Heart right ventricle (tissue), 16 donors: ENCODE measurements at places on chromosomes 13 and 19. TPM values are rescaled to one million over a fixed set of nuclear protein-coding genes. Genes with fewer than 3 reads are reported as not detected.

GRCh38 chr13:89980896-89981295 is 1366.6 kb upstream of the MIR17HG start:
- no peak for DNase-seq

KIRREL2 gene
- not detected for total RNA-seq

GAPDHS gene
- not detected for total RNA-seq

KBTBD6 gene
- total RNA-seq: 5.9 TPM

DNA sequence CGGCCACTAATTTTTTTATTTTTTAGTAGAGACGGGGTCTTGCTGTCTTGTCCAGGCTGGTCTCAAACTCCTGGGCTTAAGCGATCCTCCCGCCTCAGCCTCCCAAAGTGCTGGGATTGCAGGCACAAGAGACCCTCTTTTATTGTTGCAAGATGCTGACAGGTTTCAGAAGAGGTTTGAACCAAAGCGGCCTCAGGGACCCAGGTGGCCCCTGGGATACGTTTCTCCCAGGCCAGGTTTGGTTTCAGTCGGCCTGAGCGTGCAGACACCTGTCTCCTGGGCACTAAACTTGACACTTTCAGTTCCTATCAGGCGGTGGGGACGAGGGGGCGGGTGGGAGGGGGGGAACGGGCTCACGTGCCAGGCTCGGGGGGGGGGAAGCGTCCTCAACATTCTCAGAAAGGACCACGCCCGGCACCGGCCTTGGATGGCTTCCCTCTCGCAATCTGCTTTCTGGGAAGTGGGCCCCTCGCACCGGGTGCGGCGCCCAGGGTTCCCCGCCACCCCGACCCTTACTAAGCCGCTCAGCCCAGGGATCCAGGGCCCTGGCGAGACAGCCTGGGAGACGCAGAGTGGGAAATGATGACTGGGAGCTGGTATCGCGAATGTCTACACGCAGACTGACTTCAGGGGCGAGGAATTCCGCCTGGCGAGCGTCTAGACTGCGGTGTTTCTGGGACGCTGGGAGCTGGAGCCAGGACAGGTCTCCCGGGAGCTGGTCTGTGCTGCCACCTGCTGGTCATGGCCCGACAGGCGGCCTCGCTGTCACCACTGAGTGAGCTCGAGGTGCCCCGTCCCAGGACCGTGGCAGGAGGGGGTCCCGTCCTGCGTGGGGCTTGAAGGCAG is 91.6 kb downstream of the GNG7 start:
- DNase-seq: peak; percentile 96

PODNL1 gene
- 6.2 TPM for total RNA-seq

KLK5 gene
- not detected for total RNA-seq

GRCh38 chr19:35373492-35373891 is 2.6 kb downstream of the GPR42 start:
- no peak for DNase-seq

DNA sequence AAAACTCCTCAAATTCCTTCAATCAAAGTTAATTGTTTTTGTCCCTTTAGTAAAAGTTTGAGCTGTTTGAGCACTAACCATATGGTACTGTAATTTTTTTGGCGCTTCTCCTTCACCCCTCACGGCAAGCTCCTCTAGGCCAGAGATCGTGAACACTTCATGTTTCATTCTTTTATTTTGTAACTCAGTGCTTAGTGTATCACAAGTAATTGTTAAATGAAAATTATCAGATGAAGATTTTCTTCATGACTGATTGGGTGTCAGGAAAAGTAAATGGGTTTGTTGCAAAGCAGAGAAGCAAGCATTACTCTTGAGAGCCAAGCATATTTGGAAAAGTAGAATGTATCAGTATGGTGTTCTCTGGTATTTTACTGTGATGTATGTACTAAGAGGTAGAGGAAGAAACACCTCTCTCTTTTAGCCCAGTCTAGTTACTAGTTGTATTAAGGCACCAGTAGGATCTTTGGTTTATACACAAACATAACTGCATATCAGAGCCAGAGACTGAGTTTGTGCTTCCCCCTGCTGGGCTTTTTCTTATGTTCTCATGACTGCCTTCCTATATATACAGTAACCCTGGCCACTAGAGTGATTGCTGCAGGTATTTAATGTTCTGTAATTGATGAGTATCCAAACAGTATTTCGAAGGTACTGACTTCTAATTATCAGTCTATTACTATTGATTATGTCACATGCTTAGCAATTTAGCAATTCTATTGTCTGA is 202.3 kb upstream of the KLHL1 start:
- no peak for DNase-seq

MTUS2 gene
- total RNA-seq: 50.6 TPM

- DNase-seq: peak; percentile 78
These were observed 2.0 kb downstream of the SPRY2 start for GRCh38 chr13:80338781-80339562.

UBE2L5 gene
- not detected for total RNA-seq

- no peak for DNase-seq
These were observed 13.2 kb downstream of the DIAPH3 start for GRCh38 chr13:60150538-60150937.

- no peak for DNase-seq
These were observed 1057.7 kb downstream of the UQCRFS1 start for GRCh38 chr19:28155265-28155664.

DNA sequence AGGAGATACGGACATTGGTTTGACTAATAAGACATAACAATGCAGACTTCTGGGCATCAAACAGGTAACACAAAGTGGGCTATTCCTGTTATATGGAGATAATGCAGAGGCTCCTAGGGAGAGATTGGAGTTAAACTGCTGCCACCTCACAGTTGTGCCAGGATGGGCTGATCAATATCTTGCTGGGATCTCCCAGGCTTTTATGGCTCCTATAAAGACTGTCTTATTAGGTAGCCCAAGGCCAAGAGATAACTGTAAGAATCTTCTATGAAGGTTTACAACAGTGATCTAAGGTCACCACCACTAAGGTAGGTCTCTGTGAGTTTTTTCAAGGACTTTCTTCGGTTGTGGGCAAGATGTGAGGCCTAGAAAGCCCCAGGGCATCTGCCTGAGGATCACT is 345.8 kb downstream of the KLF5 start:
- DNase-seq: no peak

GRCh38 chr13:51644654-51645053 is 60.4 kb downstream of the WDFY2 start:
- DNase-seq: no peak

OR4F17 gene
- total RNA-seq: not detected

DNA sequence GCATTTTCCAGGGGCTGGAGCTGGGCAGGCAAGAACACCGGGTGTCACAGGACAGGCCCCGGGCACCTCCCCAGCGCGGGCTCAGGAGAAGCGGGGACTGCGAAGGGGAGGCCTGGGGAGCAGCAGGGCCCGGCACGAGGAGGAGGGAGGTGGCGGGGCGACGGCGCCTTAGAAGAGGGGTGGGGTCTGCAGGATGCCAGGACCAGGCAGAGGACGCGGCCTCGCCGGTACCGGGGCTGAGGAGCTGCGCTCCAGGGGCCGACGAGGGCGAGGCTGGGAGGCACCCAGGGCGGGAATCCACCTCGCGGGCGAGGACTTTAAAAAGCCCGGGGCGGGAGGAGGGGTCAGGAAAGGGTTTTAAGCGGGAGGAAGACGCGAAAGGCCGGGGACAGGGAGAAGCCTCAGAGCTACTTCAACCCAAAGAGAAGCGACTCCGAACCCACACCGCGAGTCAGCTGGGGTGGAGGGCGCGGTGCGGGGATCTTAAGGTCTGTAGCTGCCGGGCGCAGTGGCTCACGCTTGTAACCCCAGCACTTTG is 665 bp downstream of the ZNF347 start:
- DNase-seq: peak; percentile 23

DNA sequence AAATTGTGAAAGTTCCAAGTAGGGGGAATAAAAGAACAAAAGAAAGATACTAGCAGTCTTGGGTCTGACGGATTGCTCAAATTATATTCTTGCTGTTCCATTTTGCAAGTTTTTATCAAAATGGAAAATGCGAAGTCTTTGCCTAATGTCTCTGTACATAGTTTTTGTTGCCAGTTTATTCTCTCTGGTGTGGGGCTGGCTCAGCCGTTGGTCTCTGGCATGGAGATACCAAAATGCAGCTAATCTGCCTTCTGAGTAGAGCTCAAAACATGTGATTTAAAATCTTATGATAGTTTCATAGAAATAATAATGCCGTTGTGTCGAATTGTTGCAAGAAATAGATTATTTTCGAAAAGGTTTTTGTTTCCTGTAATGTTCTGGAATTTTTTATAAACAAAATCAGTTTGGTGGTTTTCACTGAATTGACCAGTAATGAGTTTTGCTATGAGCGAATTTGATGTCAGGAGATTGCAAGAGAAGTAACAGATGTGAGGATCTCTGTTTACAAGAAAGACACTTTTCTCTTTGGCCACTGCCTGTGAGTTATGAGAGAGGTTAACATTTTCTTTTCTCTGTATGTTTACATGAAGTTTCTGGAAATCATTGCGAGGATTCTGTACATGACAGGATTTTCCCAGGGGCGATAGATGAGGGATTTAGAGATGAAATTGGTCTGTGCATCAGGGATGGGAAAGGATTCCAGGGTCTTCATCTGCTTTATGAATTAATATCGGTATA is 147.0 kb downstream of the DCT start:
- no peak for DNase-seq

- no peak for DNase-seq
These were observed 2.6 kb upstream of the ZNF428 start for GRCh38 chr19:43622070-43622469.

PMIS2 gene
- total RNA-seq: not detected

DNA sequence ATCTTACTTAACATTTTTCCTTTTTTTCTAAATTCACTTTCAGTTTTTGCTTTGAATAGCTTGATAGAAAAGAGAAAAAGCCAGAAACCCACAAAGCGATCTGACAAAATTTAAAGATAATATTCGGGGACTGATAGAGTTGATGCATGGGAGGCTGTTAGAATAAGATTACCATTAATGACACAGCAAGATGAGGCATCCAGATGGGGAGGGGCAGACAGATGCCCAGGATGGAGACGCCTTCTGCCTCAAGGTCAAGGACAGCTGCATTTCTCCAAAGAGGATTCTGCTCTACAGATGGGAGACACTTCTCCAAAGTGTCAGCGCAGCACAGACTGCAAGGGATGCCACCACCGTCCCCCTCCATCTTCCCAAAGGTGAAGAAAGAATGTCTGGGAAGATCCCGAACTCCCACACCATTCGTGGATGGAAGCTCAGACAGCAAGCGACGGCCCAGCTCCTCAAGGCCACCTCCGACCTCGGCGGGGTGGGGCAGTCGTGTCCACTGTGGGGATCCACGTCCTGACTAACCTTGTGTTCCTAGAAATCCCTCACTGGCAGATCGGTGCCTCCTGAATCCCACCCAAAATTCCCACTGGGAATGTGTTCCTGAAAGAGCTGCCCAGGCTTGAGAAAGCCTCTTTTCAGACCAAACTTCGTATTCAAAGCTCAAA is 32.9 kb downstream of the NAXD start:
- no peak for DNase-seq

KANK3 gene
- 11.9 TPM for total RNA-seq

DNA sequence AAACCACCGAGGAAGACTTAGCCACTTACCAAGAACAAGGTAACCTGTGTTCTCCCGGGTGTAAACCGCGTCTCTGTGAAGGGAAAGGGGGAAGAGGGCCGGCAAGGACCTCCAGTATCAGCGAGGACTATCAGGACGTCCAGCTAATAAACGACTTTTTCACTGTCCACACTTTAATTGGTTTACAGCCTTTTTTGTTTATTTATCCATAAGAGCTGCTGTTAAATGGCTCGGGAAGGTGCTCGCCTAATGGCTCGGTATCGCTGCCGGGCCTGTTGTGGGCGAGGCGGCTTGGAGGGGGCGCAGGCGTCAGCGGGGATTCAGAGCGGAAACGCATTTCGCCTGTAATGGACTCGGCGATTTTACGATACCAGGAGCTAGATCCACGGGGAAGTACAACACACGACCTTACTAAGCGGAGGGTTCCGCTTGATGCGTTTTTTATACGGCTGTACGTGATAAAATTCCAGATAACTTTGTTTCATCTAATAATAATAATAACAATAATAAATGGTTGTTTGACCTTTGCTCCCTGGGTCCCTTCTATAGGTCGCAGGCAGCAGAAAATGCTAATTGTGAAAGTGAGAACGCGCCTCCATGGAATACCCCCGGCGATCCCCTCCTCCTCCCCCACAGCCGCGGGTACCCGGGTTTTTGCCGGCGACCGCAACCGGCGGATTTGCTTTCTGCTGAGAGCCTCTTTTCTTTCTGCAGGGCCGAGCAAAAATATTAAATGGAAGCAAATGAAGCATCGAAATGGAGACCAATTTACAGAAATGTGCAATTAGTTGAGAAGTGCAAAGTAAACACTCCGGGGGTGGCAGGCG is 2.5 kb upstream of the PDX1 start:
- no peak for DNase-seq

GRCh38 chr13:82636119-82636518 is 1246.2 kb downstream of the SLITRK1 start:
- DNase-seq: no peak

CYP2S1 gene
- total RNA-seq: 1.1 TPM

KIR3DL2 gene
- total RNA-seq: not detected

DNA sequence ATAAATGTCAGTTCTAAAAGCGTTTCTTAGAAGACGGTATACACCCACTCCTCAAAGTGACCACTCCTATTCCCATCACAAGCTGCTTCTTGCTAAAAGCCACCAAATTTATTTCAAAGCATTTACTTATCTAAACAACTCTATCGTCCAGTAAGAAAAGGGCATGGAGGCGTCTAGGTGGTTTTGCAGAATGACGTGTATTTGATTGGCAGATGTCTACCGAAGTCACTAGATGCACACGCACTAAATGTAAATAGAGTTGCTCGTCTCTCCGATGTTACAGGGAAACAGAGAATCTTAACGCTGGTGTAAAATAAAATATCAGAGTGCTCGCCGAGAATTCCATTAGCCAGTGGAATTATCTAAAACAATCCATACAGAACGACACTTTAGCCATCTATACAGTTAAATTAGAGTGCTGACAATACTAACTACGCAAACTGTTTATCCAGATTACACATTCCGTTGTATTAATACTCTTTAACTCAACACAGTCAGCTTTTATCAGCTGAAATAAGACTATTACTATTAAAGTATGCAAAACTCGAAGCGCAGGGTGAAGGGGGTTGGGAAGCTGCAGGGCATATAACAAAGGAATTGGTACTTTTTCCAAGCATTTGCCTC is 1.9 kb downstream of the KLF12 start:
- DNase-seq: no peak

- no peak for DNase-seq
These were observed 19.6 kb downstream of the C2CD4C start for GRCh38 chr19:389255-389934.

CYP4F11 gene
- 2.1 TPM for total RNA-seq

DNA sequence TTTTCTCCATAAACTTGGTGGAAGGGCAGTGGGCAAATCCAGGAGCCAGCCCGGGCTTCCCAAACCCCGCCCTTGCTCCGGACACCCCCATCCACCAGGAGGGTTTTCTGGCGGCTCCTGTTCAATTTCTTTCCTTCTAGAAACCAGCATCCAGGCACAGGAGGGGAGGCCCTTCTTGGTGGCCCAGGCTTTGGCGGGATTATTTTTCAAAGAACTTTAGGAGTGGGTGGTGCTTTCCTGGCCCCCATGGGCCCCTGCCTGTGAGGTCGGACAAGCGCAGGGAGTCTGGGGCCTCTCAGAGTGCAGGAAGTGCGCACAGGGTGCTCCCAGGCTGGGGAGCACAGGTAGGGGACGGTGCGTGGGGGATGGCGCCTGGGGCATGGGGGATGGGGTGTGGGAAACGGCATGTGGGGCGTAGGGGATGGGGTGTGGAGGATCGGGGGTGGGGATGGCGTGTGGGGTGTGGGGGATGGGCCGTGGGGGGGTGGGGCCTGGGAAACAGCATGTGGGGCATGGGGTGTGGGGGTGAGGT is 396 bp downstream of the F7 start:
- DNase-seq: no peak

GRCh38 chr19:53621885-53622740 is 9.7 kb upstream of the DPRX start:
- no peak for DNase-seq

- DNase-seq: no peak
These were observed 131.6 kb downstream of the KL start for GRCh38 chr13:33147832-33148231.
